ENCODE measurements at places on chromosomes 1 and 21. TPM values are rescaled to one million over a fixed set of nuclear protein-coding genes. Genes with fewer than 3 reads are reported as not detected.
A peak's percentile ranks its signal among the peaks of the same experiment; 100 is the strongest.

DNA sequence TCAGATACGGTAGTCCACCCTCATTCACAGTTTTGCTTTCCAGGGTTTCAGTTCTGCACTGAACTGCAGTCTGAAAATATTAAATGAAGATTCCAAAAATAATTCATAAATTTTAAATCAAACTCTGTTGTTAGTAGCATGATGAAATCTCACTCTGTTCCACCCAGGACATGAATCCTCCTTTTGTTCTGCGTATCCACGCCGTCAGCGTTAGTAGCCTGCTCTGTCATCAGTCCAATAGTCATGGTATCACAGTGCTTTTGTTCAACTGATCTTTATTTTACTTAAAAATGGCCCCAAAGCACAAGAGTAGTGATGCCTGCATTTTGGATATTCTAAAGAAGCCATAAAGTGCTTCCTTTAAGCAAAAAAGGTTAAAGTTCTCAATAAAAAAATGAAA is 23.9 kb downstream of the CHD1L start:
- no peak for DNase-seq

DNA sequence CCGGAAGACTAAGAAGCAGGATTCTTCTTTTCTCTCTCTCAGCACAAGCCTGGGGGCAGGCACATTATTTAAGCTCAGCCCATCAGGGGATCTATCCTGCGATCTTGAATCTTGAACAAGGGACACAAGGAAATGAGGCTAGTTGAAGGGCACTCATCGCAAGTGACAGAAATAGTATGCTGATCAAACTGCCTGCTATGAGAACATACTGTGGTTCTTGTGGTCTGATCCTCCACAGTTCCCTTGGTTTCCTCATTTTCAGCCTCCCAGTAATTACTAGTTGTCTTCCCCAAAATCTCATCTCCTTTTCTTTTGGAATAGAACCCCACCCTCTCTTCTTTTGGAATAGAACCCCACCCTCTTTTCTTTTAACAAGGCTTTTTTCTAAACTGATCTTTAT is 6.5 kb downstream of the ANKRD45 start:
- no peak for DNase-seq

DNA sequence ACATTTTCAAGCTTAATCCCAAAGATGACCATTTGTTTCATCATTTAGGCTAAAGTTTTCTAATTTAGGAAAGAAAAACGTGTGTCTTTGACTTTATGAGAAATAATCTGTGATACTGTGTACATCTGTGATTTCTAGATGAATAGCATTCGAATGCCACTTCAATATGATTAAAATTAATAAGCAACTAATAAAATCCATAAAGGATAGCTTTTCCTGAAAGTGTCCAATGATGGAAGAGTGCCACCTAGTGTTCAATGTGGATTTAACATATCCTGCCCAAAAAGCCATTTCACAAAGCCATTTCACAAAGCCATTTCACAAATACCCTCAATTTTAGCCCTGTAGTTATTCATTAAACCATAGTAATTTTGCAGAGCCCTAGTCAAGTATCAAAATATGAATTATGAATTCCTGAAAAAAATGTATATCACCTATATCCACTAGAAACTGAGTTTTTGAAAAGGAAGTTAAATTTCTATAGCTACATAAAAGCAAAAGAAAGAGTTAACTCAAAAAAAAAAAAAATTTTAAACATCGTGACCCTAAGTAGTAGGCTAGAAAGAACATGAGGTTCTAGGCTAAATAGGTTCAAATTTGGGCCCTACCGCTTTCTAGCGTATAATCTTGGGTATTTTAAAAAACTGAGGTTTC is 19.1 kb downstream of the NME7 start:
- DNase-seq, result peak; percentile 74

GRCh38 chr1:108050911-108051629 is 86.1 kb upstream of the VAV3 start:
- no peak for DNase-seq

- peak; percentile 55 for DNase-seq
Measured at GRCh38 chr1:27602462-27603308, 1.3 kb downstream of the AHDC1 start.

WDR3 gene
- polyA plus RNA-seq, result 4.0 TPM

DNA sequence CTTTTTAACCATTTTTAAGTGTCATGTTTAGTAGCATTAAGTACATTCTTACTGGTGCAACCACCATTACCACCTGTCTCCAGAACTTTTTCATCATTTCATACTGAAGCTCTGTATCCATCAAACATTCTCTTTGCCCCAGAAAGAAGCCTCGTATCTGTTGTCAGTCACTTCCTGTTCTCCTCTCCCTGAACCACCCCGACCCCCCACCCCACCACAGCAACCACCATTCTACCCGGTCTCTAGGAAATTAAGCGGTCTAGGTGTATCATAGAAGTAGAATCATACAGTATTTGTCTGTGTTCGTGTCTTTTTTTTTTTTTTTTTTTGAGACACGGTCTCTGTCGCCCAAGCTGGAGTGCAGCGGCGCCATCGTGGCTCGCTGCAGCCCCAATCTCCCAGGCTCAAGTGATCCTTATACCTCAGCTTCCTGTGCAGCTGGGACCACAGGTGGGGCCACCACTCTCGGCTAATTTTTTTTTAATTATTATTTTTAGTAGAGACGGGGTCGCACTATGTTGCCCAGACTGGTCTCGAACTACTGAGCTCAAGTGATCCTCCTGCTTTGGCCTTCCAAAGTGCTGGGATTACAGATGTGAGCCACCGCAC is 23.7 kb upstream of the EPHA8 start:
- DNase-seq, result no peak

DNA sequence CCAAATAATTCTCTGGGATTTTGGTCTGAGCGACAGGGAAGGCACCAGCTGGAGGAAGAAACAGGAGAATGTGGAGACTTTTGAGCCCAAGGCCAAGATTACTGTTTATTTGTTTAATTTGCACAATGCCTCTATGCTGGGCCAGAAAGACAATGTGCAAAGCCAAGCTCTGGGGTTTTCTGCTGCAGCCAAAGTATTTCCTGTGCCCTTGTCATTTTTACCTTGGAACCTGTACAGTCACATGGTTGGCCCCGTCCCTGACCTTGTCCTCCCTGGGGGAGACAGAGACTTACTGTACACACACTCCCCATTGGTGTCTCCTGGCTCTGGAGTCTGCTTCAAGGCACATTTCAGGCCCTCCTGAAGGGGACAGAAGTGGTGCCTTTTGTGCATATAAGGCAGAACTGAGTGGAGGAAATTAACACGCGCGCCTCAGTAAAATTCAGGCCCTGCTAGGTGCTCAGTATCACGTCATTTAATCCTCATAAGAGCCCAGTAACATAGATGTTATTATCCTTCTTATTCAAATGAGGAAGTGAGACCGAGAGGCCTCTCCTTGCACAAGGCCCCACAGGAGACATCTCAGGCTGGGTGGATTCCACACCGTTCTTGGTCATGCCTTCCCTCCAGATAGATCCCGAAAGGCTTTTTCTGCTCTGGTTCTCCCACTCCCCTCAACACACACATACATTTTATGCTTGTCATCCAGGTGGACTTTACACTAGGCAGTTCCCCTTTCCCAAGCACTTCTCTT is 21.1 kb downstream of the C1orf115 start:
- DNase-seq, result no peak

GRCh38 chr1:14590411-14591180 is 7.9 kb upstream of the KAZN start:
- DNase-seq, result no peak

GTF2B gene
- 23.1 TPM for polyA plus RNA-seq

SPRR1B gene
- 0.27 TPM for polyA plus RNA-seq
